ENCODE measurements at places on chromosomes 1 and 21.

- no peak for DNase-seq
Measured at GRCh38 chr1:170073893-170074249, 624 bp downstream of the KIFAP3 start.

- DNase-seq, result no peak
Measured at GRCh38 chr1:35173909-35174540, 18.9 kb downstream of the SFPQ start.

DNA sequence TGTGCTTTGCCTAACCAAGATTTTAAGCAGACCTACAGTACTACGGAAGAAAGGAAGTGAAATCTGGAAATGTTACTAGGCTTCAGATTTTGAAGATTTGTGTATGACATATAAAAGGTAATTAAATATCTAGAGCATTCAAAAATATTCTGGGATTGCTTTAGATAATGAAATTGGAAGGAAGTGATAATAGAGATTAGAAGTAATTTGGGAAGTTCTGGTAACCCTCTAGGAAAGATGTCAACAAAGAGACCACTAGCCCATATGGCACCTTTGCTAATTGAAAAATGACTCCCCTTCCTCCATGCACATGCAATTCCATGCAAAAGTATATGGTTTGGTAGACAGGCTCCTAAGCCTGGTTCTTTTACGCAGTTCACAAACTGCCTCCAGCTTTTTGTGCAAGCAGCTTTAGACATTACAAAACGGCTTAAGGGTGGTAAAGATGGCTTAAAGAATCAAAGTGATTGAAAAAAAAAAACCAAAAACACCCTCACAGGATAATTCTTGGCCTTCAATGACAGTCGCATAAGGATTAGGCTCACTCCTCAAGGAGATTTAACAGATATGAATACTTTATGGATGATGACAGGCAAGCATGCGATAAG is 81.8 kb downstream of the LRRC7 start:
- no peak for DNase-seq

DNA sequence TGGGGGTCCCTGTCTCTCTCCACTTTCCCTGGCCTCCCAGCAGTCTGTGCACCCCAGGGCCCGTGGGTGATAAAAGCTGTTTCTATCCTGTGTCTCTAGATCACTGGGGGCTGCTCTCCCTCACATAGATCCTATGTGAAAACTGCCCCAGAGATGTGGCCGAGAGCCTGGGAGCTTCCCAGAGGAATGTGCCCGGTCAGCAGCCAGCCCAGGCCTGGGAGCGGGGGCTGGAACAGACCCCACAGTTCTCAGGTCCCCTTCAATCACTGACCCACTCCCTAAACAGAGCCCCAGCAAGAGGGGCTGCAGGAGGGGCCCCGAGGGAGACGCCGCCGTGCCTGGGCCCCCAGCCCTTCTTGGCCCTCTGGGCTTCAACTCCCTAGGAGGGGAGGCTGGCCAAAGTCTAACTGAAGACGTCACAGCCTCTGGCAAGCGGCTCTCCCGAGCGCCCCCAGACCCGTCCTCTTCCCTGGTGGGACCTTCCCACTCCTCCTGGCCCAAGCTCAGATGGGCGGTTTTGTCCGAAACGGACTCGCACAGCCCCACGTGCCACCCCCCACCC is 403 bp downstream of the MXRA8 start:
- no peak for DNase-seq

DNA sequence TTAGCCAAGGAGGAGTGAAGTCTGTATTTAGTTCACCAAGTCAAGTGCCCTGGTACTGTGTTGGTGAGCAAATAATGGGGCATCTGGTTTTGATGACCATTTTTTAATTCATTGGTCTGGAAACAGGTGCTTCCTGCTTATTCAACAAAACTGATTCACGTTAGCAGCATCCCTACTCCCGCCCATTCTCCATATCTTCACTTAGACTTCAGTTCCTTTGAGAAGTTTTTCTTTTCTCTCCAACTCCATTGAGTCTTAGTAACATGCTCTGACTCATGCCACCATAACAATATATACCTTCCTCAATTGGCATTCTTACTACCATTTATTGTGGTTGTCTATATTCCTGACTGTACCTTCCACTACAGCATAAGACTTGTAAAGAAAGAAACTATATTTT is 468.9 kb downstream of the DPYD start:
- no peak for DNase-seq
